Nephron progenitor cell (in vitro differentiated cells): ENCODE measurements at places on chromosomes 5 and 9.

GRCh38 chr9:93318480-93318879 lies 133.0 kb upstream of the FAM120A start:
- DNase-seq = no peak

GRCh38 chr9:88218726-88219125 lies 80.5 kb upstream of the SPATA31C2 start:
- no peak for DNase-seq

DNA sequence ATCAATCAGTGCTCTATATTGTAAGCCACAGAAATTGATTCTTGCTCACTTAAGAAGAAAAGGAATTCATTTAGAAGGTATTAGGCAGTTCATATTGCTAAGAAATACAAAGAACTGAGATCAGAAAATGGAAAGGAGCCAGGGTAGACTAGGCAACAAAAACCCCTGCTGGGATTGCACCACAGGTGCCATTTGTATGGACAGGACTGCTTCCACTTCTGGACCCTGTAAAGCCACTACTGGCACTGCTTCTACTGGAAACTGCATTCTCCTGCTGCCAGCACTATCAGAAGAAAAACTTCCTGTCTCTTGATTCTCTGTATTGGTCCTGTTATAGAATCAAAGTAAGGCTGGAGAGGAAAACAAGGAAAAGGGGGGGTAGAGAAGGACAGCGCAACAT lies 45.9 kb downstream of the CERT1 start:
- DNase-seq = no peak

DNA sequence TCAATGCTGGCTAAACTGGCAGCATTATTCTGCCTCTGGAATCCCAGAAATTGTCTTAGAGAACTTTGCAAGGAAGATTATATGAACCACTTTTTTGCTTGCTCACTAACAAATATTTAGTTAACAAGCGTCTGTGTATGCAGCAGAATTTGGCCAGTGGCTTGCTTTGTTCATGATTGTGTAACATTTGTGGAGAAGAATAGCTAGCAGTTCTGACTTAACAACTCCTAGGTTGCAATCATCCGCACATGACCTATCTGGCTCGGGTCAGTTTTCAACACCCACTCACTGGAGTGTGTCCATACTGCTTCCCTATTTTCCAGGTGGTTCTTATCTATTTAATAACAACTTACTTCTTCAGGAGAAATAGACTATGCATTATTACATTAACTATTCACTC lies 98.5 kb downstream of the SNX18 start:
- no peak for DNase-seq

GRCh38 chr5:160347448-160347847 lies 23.0 kb downstream of the C1QTNF2 start:
- no peak for DNase-seq

- no peak for DNase-seq
Measured at GRCh38 chr5:135694012-135694411, 115.2 kb upstream of the CXCL14 start.

DNA sequence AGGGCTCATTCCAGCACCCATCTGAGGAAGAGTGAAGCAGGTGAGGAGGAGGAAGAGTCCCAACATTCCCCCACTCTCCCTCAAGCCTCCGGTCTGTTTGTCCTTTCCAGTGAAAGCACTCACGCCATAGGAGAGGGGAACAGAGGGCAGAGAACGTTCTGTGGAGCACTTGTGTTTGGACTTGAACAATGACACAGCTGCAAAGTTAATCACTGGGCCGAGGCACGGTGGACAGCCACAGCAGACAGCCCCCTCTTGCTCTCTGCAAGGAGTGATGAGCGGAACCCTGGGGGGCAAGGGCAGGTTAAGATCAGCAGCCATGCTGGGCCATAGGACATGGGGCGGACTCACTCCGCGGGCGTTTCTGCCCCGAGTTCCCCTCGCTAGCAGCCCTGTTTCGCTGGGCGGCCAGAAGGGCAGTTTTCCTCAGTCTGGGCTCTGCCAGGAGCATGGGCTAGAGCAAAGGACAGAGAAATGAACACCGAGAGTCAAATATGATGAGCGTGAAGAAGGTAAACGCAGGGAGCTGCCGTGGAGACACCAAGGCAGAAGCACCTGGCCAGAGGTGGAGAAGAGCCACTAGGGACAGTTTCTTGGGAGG lies 185.7 kb downstream of the GAPVD1 start:
- no peak for DNase-seq

DNA sequence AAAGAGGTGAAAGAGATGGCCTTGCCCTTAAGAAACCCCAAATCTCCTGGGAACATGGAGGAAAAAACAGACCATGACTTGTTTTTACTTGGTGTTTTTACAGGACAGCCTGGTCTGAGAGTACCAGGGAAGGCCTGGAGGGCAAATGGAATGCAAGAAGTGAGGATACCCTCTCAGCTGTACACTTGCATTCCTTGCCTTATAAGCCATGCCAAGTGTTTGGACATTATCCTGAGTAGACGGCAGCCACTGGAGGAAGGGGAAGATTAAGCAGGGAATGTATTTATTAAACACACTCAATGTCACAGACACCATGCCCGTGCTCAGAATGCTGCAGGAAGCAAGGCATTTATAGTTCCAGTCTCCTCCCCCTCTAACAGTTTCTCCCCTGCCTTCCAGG lies 581.4 kb downstream of the CDK5RAP2 start:
- DNase-seq = no peak

DNA sequence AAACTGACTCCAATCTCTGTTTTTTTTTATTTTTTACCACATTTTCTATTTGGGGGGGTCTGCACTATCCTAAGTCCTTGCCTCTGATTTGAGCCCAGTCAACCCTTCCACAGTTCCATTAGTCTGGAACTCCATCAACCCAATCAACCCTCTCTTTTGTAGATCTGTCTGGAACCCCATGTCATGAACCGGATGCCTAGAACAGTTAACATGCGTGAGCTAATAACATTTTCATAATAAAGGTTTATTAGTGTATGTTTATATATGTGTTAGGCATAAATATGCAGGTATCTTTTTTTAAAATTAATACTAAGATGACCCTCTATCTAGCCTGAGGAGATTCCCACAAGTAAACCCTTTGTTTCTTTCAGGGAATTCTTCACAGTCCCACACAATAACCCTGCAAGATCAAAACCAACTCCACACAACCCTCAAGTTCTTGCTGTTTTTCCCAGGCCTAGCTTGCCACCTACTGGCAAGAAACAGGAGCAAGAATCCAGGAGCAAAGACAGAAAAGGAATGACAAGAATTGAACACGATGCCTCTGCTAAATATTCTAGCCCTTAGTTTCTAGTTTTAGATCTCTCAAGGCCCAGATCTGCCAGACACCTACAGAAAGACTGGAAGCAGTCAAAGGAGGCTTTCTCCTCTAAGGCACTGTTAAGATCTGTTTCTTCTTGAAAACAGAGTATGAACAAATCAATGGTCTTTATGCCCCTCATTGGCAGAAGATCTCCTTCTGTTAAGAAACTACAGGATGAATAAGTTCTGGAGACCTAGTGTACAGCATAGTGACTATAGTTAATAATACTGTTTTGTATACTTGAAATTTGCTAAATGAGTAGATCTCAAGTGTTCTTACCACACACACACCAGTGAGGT lies 100.4 kb downstream of the TRIM36 start:
- peak; percentile 40 for DNase-seq

DNA sequence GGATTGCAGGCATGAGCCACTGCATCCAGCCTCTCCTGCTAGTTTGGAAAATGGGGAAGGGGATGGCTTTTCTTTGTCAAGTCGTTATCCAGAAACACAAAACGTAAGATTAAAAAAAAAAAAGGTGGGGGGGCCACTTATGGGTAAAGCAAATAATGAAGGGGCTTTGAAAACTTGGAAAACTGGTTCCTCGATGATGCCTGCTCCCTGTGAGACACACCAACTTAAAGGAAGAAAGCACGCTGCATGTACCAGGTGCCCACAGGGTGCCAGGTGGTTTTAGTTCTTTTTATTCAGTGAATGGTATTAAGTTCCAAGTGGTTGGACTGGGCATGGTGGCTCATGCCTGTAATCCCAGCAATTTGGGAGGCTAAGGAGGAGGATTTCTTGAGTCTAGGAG lies 170.1 kb downstream of the GOLPH3 start:
- DNase-seq = no peak

- DNase-seq = no peak
Measured at GRCh38 chr5:37847978-37848425, 8.2 kb upstream of the GDNF start.

GRCh38 chr5:139738193-139739149 lies 57.1 kb upstream of the PSD2 start:
- no peak for DNase-seq

DNA sequence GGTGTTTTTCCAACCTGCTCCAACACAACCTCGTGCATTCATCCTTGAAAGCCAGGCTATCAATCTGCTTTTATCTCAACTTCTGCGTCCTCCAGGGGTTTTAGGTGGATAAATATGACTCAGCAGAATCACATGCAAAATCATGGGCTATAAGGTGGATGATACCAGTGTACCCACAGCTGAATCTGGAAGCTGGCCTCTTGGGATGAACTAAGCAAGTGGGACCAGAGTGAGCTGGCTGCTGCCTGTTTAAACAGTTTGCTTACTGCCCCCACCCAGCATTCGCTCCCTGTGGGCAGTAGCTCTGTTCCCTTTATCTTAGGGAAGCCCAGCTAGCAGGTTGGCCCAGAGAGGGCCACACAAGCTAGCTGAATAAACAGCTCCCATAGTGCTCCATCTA lies 194.0 kb downstream of the CRB2 start:
- DNase-seq = no peak

- no peak for DNase-seq
Measured at GRCh38 chr5:155147222-155147621, 133.7 kb downstream of the KIF4B start.

GRCh38 chr9:130332384-130332926 lies 66.9 kb downstream of the HMCN2 start:
- no peak for DNase-seq

- no peak for DNase-seq
Measured at GRCh38 chr9:114525513-114525912, 20.2 kb upstream of the WHRN start.

DNA sequence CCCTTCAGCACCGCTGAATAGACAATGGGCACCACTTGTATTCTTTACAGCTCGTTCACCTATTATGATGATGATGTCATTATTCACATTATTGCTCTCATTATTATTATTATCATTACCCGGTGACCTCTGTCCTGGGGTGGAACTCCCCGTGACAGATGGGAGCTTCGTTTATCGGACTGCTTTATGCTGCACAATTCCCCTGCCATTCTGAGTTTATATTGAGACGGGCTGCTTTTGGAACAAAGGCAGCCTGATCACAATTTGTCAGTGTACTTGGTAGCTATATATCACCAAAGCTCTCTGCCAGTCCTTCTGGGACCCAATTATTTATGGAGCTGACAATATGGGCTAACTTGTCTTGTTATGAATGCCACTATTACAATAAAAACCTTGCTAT lies 1145.6 kb upstream of the WWC1 start:
- no peak for DNase-seq

DNA sequence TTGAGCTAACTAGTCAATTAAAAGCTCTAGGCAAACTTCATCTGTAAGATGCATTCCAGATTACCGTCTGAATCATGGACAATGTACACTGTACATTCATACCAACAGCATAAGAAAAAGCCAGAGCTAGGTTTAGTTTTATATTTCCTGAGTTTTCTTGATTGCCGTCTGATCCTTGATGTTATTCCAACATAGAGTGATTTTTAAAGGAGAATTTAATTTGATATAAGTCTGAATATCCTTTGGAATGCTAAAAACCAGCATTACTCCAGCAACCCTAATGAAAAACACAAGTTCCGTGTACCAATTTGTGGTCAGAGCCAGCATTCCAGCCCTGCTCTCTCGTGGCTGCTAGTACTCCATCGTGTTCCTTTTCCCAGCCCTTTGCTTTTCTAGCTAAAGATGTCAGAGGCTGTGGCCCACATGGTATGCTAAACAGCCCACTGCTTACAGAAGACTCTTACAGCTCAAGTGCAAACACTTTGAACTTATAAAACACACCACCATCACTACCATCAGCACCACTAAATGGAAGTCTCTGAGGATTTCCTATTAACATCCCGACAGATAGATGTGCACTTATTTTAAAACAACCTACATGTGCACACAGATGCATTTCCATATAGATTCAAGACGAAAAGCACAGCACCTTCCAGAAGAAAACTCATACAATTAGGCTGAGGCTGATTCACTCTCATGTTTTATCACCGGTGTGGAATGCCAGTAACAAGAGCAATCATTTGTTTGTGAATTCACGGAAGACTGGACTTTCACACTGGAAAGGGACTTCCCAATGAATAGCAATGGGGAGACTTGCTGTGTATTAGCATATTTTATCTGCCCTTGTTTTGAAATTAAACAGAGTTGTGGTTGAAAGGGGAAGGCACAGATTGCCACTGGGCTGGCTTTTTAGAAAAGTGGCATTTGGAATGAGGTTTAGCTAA lies 246.9 kb upstream of the GAS1 start:
- no peak for DNase-seq

GRCh38 chr9:31697956-31698355 lies 686.5 kb upstream of the ACO1 start:
- DNase-seq = no peak

DNA sequence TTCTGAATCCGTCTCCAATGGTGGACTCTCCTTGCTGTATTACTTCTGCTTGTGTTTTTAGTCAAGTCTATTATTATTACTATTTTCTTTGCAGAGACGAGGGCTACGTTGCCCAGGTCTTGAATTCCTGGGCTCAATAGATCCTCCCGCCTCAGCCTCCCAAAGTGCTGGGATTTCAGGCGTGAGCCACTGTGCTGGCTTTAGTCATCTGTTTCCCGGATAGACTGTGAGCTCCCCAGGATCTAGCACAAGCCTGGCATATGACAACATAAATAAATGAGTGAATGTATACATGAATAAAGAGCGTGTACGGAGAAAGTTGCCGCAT lies 439 bp upstream of the DDX46 start:
- no peak for DNase-seq

GRCh38 chr9:4842213-4842612 lies 49.5 kb downstream of the RCL1 start:
- no peak for DNase-seq

- no peak for DNase-seq
Measured at GRCh38 chr5:168591302-168592013, 12.3 kb upstream of the PANK3 start.
